ENCODE measurements at places on chromosomes 12 and 14. TPM values are rescaled to one million over a fixed set of nuclear protein-coding genes. Genes with fewer than 3 reads are reported as not detected.

The CLEC14A gene
- total RNA-seq = not detected

The MYH6 gene
- total RNA-seq = not detected

The SLC39A5 gene
- total RNA-seq = not detected

The ANG gene
- total RNA-seq = 0.70 TPM

The NUDT14 gene
- 10.8 TPM for total RNA-seq
